ENCODE measurements at places on chromosomes 2 and 18.

DNA sequence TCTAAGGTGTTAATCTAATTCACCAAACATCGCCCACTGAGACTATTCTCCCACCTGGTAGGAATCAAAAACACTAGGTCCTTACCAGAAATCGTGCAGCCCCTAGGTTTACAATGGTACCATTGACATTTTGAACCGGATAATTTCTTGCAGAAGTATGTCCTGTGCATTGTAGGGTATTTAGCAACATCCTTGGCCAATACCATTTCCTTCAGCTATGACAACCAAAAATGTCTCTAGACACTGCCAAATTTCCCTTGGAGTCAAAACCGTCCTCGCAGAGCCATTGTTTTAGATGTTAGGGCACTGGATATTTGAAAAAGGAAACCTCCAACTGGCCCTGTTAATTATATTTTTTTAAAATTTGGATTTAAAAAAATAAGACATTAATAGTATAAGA is 3.8 kb downstream of the VPS54 start:
- DNase-seq = no peak

GRCh38 chr18:79746730-79747129 is 51.0 kb upstream of the KCNG2 start:
- no peak for DNase-seq

- no peak for DNase-seq
Observed at GRCh38 chr18:67456711-67457110, 59.8 kb downstream of the DSEL start.

DNA sequence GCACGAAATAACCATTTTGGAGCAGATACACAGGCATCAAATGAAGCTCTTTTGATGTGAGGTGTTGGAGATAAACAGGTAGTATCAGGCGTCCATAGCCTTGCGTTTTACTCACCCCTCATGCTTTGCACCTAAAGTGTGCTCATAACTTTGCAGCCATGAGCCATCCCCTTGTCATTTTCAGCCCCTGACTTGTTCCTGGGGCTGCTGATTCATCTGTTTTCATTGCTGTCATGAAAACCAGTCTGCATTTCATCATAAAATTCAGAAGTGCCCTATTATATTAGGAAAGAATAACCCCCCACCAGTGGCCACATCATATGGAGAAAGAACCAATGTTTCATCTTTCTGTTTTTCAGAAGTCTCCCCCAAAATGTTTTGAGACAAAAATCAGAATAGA is 329.7 kb upstream of the NRP2 start:
- no peak for DNase-seq

DNA sequence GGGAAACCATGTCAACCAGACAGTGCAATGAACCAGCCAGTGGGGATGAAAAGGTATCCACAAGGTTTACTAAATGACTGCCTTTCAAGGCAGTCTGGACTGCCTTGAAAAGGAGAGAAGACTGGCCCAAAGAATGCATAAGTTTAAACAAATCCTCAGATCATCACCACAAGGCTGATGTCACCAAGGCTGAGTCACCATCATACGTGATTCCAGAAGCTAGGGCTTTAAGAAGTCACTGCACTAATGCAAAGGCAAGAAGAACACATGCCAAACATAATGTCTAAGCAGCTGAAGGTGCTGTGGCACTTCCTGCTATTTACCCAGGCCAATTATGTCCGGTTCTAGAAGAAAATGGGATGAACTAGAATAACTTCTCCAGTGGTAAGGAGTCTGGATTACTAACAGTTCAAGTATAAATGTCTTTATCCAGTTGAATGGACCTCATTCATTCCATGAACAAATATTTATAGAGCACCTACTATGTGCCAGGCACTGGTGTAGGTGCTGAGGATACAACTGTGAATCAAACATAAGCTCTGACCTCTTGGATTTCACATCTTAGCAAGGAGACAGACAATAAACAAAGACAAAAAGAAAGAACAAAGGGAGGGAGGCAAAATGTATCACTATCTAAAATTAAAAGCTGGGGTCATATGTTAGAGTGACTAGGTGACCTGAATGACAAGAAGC is 37.6 kb upstream of the ONECUT2 start:
- DNase-seq = peak; percentile 64

- no peak for DNase-seq
Observed at GRCh38 chr2:134262684-134263083, 8.8 kb downstream of the MGAT5 start.

DNA sequence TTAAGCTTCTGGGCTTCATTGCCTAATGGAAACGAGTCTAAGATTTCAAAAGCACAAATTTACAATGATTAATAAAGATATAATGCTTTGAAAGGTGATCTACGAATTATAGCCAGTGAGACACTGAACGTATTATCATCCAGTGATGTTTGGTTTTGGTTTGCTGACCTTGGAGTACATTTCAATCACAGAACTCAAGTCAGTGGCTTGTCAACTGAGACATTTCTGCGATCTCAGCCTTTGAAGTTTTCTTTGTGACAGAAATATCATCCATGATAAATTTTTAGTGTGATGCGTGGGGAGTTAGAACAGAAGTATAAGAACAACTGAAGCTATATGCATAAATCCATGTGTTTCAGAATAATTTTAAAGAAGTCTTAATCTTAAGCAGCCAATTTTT is 263.8 kb downstream of the TCF4 start:
- no peak for DNase-seq

- no peak for DNase-seq
Observed at GRCh38 chr2:207316484-207316883, 150.7 kb upstream of the KLF7 start.

- no peak for DNase-seq
Observed at GRCh38 chr2:44686561-44686960, 254.9 kb upstream of the SIX3 start.

- DNase-seq = no peak
Observed at GRCh38 chr2:156339110-156339847, 6.8 kb upstream of the NR4A2 start.
